ENCODE measurements at places on chromosomes 5 and 9.

GRCh38 chr5:142717582-142718215 lies 31.8 kb upstream of the FGF1 start:
- peak; percentile 68 for DNase-seq
- 0 out of 2 replicates have a peak, but pooled peaks cover 3% of the 10 kb centered on the region for H3K4me1 ChIP-seq
- no peak overlapping the region for H3K4me3 ChIP-seq
- no peaks in the 10 kb centered on the region for H3K36me3 ChIP-seq
- no peak overlapping the region for H3K27ac ChIP-seq
- H3K27me3 ChIP-seq, result no peaks in the 10 kb centered on the region

DNA sequence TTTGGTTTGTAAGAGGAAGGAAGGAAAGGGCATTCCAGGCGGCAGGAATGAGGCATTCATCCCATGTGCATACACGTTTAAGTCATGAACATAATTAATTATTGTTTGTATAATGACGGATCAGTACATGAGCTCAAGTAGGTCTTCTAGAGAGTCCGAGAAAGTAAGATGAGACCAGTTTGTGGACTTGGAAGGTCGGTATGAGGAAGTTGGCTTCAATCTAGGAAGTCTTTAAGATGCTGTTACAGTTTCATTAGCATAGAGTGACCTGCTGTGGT lies 2.1 kb downstream of the GTF3C4 start:
- peaks cover 7% of the 10 kb centered on the region for H3K4me1 ChIP-seq
- no peaks in the 10 kb centered on the region for H3K27me3 ChIP-seq
- peaks cover 2% of the 10 kb centered on the region for H3K36me3 ChIP-seq
- no peak for DNase-seq

DNA sequence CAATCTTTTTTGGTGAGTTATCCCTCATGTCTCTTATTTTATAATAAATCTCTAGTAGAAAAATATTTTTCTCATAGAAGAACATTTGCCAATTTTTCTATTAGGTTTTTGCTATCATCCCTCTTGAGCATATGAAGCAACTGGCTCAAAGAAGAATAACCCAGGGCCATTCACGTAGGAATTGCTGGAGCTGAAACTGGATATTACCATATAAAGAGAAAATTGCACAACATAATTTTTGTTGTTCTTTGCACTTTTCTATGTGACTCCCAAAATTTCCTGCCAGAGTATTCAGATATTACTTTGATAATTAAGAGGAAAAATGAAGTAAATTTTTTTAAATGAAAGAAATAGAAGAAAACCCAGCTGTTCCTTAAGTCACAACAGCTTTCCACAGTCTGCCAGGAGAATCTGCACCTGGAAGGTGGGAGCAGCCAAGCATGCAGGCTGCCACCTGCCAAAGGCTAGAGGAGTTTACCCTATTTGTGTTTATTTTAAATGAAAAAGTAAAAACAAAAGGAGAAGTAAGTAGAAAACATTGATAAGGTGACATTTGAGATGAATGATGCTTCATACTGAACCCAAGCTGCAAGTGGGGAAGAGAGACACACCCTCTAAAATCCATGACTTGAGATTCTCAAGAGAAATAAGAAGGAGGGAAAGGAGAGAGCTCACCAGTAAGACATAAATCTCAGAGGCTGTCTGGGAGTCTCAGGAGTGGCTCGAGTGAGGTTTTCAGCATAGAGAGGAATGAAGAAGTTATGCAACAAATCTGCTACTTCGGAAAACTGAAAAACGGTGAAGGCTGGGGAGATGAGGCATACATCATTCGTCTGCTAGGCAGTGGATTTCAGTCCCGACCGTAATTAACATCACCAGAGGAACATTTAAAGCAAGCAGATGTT lies 31.5 kb upstream of the FREM1 start:
- H3K27me3 ChIP-seq, result no peaks in the 10 kb centered on the region
- no peak for DNase-seq
- H3K27ac ChIP-seq, result no peak overlapping the region
- H3K4me3 ChIP-seq, result no peak overlapping the region

DNA sequence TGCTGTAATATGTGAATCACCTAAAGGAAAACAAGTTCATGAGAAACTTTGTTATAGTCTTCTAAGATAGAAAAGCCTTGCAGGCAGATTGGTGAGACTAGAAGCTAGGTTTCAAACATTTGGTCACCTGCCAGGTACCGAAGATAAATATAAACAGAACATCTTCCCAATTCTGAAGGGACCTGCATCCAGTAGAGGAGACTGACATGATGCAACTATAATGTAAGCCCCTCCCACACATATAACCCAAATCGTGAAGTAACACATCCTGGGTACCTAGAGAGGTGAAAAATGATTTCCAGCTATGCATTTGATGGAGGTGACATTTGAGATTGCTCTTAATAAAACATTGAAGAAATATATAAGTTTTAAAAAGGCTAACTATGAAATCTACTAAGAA lies 29.9 kb downstream of the SHLD3 start:
- H3K27ac ChIP-seq, result no peak overlapping the region
- peaks cover 8% of the 10 kb centered on the region for H3K36me3 ChIP-seq
- no peak overlapping the region for H3K4me3 ChIP-seq
- H3K4me1 ChIP-seq, result no peaks in the 10 kb centered on the region
- no peaks in the 10 kb centered on the region for H3K27me3 ChIP-seq
- no peak for DNase-seq

DNA sequence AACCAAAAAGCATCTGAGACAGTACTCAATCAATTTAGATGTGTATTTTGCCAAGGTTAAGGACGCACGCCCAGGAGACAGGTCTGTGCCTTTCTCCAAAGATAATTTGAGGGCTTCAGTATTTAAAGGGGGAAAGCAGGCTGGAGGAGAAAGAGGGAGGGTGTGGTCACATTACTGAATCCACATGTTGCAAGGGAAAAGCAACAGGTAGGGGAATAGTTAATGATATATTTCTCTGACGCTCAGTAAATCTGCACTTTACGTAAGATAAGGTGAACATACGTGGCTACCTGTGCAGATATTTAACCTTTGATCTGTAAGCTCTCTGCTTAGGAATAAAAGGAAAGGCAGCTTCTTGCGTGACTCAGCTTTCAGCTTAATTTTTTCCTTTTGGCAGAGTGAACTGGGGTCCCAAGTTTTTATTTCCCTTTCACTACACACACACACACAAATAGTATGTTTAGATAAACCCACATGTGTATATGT lies 443.4 kb downstream of the NTRK2 start:
- H3K4me1 ChIP-seq, result no peaks in the 10 kb centered on the region
- DNase-seq, result no peak
- no peak overlapping the region for H3K4me3 ChIP-seq
- no peaks in the 10 kb centered on the region for H3K36me3 ChIP-seq

DNA sequence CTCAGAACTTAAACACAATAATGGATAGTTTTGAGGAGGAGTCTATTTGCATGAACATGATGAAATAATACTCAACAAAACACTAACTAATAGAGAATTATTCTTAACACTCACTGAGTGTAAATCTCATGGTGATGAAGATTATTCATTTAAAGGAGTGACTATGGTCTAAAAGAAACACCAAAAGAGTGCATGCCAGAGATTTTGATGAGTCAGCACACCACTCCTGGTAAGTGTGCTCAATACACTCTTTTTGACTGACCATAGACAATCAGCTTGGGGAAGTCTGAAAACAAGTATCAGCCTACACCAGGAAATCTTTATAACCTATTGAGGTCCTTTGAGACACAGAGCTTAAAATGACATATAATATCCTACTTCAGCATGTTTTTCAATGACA lies 6.8 kb upstream of the FST start:
- no peak for DNase-seq
- H3K27ac ChIP-seq, result no peak overlapping the region
- no peaks in the 10 kb centered on the region for H3K36me3 ChIP-seq
- peaks cover 30% of the 10 kb centered on the region for H3K4me1 ChIP-seq

DNA sequence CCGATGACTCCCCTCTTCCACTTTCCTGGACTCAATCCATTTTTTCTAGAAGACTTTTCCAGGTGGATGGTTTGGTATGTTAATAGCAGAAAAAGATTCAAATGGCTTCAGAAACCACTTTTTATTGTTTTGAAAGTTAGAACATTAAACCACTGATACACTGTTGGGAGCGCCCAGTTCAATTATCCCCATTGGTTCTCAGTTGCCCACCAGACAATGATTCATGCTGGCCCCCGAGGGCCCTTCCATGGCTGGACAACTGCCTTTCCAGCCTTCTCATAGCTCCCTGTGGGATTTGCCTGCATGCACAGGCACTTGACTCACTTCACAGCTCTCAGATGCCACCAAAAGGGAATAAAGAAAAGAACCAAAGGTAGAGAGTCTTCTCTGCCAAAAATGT lies 21.3 kb upstream of the ANKRD34B start:
- H3K27me3 ChIP-seq, result no peaks in the 10 kb centered on the region
- no peaks in the 10 kb centered on the region for H3K4me1 ChIP-seq
- H3K4me3 ChIP-seq, result no peak overlapping the region
- no peak for DNase-seq
- no peaks in the 10 kb centered on the region for H3K36me3 ChIP-seq

DNA sequence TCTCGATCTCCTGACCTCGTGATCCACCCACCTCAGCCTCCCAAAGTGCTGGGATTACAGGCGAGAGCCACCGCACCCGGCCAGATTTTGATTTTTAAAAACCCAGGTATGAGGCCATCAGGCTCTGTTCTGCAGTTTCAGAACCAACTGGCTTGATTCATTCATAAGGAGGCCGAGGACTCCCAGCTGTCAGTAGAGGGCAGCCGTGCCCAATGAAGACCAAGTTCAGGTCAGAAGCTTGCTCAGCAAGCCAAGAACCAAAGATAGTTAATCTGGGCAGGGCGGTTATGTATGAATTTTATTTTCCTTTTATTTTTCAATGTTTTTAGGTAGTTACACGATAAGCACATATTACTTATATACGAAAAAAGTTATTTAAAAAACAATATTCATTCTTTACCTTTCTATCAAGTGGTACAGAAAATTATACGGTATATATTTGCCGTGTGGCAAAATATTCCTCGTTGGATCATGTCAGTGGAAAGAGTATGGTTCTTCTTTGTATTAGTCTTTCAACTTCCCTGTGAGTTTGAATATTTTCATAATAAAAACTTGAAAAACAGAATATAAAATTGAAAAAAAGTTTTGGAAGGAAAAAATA lies 18.0 kb downstream of the MGAT1 start:
- H3K27me3 ChIP-seq, result no peaks in the 10 kb centered on the region
- H3K4me1 ChIP-seq, result peaks cover 22% of the 10 kb centered on the region
- H3K27ac ChIP-seq, result peak overlapping the region; percentile 98

DNA sequence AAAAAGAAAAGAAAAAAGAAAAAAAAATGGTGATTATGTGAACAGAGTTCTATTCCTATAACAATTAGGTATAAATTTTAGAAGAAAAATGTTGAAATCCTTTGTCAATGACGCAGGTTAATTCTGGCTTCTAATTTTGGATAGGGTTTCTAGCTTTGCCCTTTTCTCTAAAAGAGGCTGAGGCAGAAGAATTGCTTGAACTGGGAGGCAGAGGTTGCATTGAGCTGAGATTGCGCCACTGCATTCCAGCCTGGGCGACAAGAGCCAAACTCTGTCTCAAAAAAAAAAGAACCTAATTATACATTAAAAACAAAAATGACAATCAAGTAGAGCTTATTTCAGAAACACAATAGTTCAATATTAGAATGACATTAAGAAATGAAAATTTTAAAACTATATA lies 2.9 kb downstream of the STXBP1 start:
- H3K4me1 ChIP-seq, result peaks cover 10% of the 10 kb centered on the region
- DNase-seq, result no peak
- H3K27me3 ChIP-seq, result peaks cover 11% of the 10 kb centered on the region
- H3K4me3 ChIP-seq, result no peak overlapping the region

- H3K27me3 ChIP-seq, result no peaks in the 10 kb centered on the region
- no peak overlapping the region for H3K27ac ChIP-seq
- no peaks in the 10 kb centered on the region for H3K4me1 ChIP-seq
Measured at GRCh38 chr9:11338130-11338529, 725.3 kb upstream of the PTPRD start.

- no peaks in the 10 kb centered on the region for H3K36me3 ChIP-seq
- H3K27me3 ChIP-seq, result no peaks in the 10 kb centered on the region
- H3K4me3 ChIP-seq, result no peak overlapping the region
- no peaks in the 10 kb centered on the region for H3K4me1 ChIP-seq
- no peak overlapping the region for H3K27ac ChIP-seq
- DNase-seq, result peak; percentile 57
Measured at GRCh38 chr5:54229041-54229780, 81.2 kb downstream of the ARL15 start.

- H3K27me3 ChIP-seq, result no peaks in the 10 kb centered on the region
- no peaks in the 10 kb centered on the region for H3K4me1 ChIP-seq
- H3K4me3 ChIP-seq, result no peak overlapping the region
- no peak for DNase-seq
- no peak overlapping the region for H3K27ac ChIP-seq
Measured at GRCh38 chr5:10775646-10776045, 14.6 kb upstream of the DAP start.

- H3K4me3 ChIP-seq, result no peak overlapping the region
- no peaks in the 10 kb centered on the region for H3K36me3 ChIP-seq
- no peak overlapping the region for H3K27ac ChIP-seq
Measured at GRCh38 chr9:83521011-83521410, 17.2 kb downstream of the FRMD3 start.

DNA sequence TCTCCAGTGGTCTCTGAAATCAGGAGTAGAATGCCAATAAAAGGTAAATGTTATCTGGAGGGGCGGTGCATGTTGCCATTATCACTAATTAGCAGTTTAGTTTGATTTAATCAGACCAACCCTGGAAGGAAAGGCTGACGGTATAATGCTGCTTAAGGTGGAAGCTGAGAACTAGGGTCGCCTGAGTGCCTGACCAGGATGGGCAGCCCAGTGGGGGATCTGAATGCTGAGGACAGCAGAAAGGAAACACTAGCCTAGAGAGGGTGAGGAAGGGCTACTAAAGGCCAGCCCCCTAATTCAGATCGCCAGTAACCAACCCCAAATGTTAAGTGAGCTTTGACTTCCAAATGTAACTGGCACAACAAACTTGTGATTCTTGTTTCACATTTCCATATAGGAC lies 172.2 kb downstream of the APBA1 start:
- DNase-seq, result no peak
- no peak overlapping the region for H3K4me3 ChIP-seq

DNA sequence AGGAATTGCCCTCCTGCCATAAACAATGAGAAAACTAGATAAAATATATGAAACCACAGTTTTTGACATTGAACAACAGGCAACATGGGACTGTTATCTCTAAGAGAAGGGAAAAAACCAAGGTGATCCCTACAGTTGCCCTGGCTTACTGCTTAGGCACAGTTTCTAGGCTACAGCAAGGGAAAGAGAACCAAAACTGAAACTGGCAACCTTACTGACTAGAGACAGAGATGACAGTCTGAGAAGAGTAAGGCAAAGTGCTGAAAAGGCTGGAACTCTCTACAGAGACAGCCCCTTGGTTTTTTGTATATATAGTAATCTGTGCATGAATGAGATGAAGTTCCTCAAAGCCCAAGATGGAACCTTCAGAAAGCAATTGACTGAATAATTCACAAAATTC lies 36.2 kb upstream of the REEP2 start:
- H3K36me3 ChIP-seq, result peaks cover 51% of the 10 kb centered on the region
- H3K4me1 ChIP-seq, result no peaks in the 10 kb centered on the region
- DNase-seq, result no peak
- no peak overlapping the region for H3K27ac ChIP-seq

GRCh38 chr5:149298842-149299404 lies 27.3 kb downstream of the AFAP1L1 start:
- H3K4me3 ChIP-seq, result no peak overlapping the region
- H3K27me3 ChIP-seq, result peaks cover 6% of the 10 kb centered on the region
- DNase-seq, result no peak
- H3K4me1 ChIP-seq, result no peaks in the 10 kb centered on the region
- no peaks in the 10 kb centered on the region for H3K36me3 ChIP-seq

- H3K27me3 ChIP-seq, result no peaks in the 10 kb centered on the region
Measured at GRCh38 chr5:54539001-54539400, 21.4 kb downstream of the SNX18 start.

All from SJCRH30 (cell line).